ENCODE measurements at places on chromosomes 1 and 21.

GRCh38 chr1:193448682-193449461 lies 262.5 kb upstream of the B3GALT2 start:
- H3K4me3 ChIP-seq = no peak overlapping the region
- DNase-seq = no peak
- no peaks in the 10 kb centered on the region for H3K4me1 ChIP-seq
- H3K36me3 ChIP-seq = no peaks in the 10 kb centered on the region

- H3K4me3 ChIP-seq = no peak overlapping the region
- no peak for DNase-seq
- H3K4me1 ChIP-seq = no peaks in the 10 kb centered on the region
- H3K27me3 ChIP-seq = no peaks in the 10 kb centered on the region
Measured at GRCh38 chr21:39658066-39658465, 45.3 kb downstream of the B3GALT5 start.

DNA sequence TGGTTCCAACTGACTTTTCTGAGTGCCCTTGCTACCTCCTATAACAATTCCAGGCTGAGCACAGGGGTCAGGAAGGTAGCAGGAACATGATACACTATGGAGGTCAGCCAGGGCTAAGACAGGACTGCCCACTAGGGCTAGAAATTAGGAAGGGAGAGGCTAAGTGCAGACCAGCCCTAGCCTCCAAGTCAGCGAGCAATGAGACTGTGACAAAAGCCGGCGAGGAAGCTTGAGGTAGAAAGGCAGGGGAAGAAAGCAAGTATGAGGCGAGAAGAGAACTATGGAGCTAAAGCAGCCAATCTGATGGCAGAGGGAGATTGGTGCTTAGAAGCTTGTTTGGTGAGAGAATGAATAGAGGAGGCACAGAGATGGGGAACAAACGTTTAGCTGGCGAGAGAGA lies 4.7 kb downstream of the UROD start:
- peaks cover 3% of the 10 kb centered on the region for H3K36me3 ChIP-seq
- H3K27ac ChIP-seq = no peak overlapping the region
- no peaks in the 10 kb centered on the region for H3K27me3 ChIP-seq
- H3K4me1 ChIP-seq = peaks cover 3% of the 10 kb centered on the region
- DNase-seq = peak; percentile 13

- H3K27me3 ChIP-seq = no peaks in the 10 kb centered on the region
- no peak for DNase-seq
- H3K4me3 ChIP-seq = no peak overlapping the region
- H3K4me1 ChIP-seq = no peaks in the 10 kb centered on the region
- H3K27ac ChIP-seq = no peak overlapping the region
Measured at GRCh38 chr21:42141643-42142042, 70.5 kb downstream of the UMODL1 start.

- H3K27ac ChIP-seq = no peak overlapping the region
- H3K36me3 ChIP-seq = no peaks in the 10 kb centered on the region
- H3K4me3 ChIP-seq = no peak overlapping the region
- H3K4me1 ChIP-seq = no peaks in the 10 kb centered on the region
- no peak for DNase-seq
Measured at GRCh38 chr1:36894824-36895223, 139.5 kb downstream of the GRIK3 start.

GRCh38 chr21:42584296-42584641 lies 69.2 kb upstream of the PDE9A start:
- no peak overlapping the region for H3K27ac ChIP-seq
- no peaks in the 10 kb centered on the region for H3K27me3 ChIP-seq
- no peaks in the 10 kb centered on the region for H3K36me3 ChIP-seq
- DNase-seq = no peak

DNA sequence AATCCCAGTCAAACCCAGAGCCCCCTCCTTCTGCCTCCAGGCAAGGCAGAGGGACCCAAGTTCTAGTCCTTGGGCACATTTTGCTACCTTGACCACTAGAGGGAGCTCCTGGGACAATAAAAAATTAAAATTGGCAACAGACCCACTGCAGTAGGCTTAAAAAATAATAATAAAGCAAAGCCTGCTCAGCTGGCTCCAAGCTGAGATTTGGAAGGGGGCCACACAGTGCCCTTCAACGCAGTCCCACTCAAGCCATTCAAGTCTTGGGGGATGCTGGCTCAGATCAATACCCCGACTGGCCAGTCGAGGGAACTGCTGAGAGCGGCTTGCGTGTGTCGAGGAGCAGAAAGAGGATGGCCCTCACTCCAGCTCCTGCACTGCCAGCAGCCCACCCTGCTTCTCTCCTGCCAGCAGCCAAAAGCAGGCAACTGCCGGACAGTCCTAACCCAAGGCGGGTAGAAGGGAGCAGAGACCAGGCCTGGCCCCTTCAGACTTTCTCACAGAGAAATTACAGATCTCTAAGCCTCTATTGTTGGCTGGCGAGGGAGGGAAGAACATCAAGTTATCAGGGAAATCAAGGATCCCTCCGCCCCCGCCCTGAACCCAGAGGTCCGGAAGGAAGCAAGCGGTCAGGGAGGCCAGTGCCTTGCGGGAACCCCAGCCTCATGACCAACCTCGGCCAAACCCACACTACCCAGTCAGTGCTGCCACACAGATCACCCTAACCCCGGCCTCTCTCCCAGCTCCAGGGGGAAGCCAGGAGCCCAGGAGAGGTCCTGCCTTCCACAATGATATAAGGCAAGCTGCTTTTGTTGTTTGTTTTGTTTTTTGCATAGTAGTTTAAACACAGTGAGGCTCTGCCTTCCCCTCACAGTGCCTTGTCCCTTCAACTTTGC lies 4.9 kb upstream of the ALDH4A1 start:
- H3K36me3 ChIP-seq = no peaks in the 10 kb centered on the region
- H3K27ac ChIP-seq = no peak overlapping the region
- peak; percentile 68 for DNase-seq
- no peaks in the 10 kb centered on the region for H3K27me3 ChIP-seq

DNA sequence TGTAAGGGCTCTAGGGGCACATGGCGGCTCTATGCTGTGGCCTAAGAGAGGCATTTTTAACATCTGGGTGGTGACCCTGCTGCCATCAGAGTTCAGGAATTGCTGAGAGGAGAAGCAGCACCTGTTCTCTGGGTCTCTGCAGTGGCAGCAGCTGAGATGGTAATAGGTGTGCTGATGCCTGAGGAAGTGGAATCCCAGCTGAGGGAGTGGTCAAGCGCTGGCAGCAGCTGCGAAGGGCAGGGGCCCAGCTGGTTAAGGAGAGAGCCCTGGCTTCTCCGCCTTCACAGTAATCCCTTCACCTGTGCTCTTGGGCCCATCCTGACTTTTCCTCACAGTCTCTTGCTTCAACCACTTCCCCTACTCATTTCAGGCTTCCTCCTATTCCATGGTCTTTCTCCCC lies 39.8 kb downstream of the GJA5 start:
- no peak for DNase-seq
- no peak overlapping the region for H3K4me3 ChIP-seq
- H3K4me1 ChIP-seq = peaks cover 6% of the 10 kb centered on the region
- no peaks in the 10 kb centered on the region for H3K36me3 ChIP-seq
- no peak overlapping the region for H3K27ac ChIP-seq
- no peaks in the 10 kb centered on the region for H3K27me3 ChIP-seq

GRCh38 chr1:202014915-202015661 lies 4.7 kb downstream of the ELF3 start:
- no peaks in the 10 kb centered on the region for H3K36me3 ChIP-seq

- no peak overlapping the region for H3K27ac ChIP-seq
- no peaks in the 10 kb centered on the region for H3K36me3 ChIP-seq
- no peaks in the 10 kb centered on the region for H3K4me1 ChIP-seq
- H3K27me3 ChIP-seq = no peaks in the 10 kb centered on the region
- H3K4me3 ChIP-seq = no peak overlapping the region
Measured at GRCh38 chr1:168833362-168833761, 104.4 kb upstream of the DPT start.

- no peaks in the 10 kb centered on the region for H3K4me1 ChIP-seq
- no peaks in the 10 kb centered on the region for H3K36me3 ChIP-seq
- H3K27ac ChIP-seq = no peak overlapping the region
- H3K4me3 ChIP-seq = no peak overlapping the region
- no peaks in the 10 kb centered on the region for H3K27me3 ChIP-seq
Measured at GRCh38 chr21:42484966-42485365, 11.1 kb downstream of the RSPH1 start.

- H3K36me3 ChIP-seq = no peaks in the 10 kb centered on the region
- H3K4me3 ChIP-seq = no peak overlapping the region
- no peak for DNase-seq
- H3K27me3 ChIP-seq = no peaks in the 10 kb centered on the region
- H3K4me1 ChIP-seq = no peaks in the 10 kb centered on the region
- no peak overlapping the region for H3K27ac ChIP-seq
Measured at GRCh38 chr1:55172687-55173086, 42.5 kb downstream of the USP24 start.

- peaks cover 27% of the 10 kb centered on the region for H3K4me1 ChIP-seq
- no peak for DNase-seq
- no peak overlapping the region for H3K4me3 ChIP-seq
- H3K27me3 ChIP-seq = no peaks in the 10 kb centered on the region
- no peak overlapping the region for H3K27ac ChIP-seq
- peaks cover 2% of the 10 kb centered on the region for H3K36me3 ChIP-seq
Measured at GRCh38 chr1:36159614-36160387, 3.8 kb downstream of the MAP7D1 start.

- DNase-seq = no peak
- no peaks in the 10 kb centered on the region for H3K36me3 ChIP-seq
- no peak overlapping the region for H3K4me3 ChIP-seq
- H3K27ac ChIP-seq = no peak overlapping the region
Measured at GRCh38 chr21:14857529-14857928, 207.3 kb downstream of the NRIP1 start.

DNA sequence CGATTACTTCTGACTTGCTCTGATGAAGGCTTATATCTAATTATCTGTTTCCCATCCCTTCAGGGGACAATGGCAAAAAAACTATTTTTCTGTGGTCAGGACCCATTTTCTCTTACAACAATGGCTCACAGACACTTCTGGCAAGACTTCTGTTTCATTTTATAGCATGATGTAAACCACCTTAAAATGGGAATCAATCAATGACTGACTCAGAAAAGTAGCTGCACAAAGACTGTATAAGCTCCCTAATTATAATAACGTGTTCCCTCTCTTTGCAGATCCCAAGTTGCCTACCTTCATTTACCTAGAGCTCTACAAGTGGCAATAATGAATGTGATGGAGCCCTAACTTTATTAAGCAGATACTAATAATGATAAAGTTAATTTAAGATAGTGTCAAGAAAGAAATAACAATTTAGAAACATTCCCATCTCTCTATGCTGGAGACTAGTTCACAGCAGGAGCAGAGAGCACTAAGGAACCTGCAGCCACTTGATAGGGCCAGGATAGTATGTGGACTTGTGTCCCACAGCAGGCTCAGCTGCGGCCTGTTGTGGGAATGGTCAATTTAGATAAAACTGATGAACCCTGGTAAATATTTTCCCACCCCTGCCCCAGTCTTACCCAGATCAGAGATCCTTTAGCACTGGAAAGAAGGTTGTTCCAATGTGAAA lies 538 bp downstream of the GBP2 start:
- no peaks in the 10 kb centered on the region for H3K4me1 ChIP-seq
- peak; percentile 7 for DNase-seq
- H3K27me3 ChIP-seq = no peaks in the 10 kb centered on the region
- no peak overlapping the region for H3K27ac ChIP-seq
- H3K36me3 ChIP-seq = no peaks in the 10 kb centered on the region

DNA sequence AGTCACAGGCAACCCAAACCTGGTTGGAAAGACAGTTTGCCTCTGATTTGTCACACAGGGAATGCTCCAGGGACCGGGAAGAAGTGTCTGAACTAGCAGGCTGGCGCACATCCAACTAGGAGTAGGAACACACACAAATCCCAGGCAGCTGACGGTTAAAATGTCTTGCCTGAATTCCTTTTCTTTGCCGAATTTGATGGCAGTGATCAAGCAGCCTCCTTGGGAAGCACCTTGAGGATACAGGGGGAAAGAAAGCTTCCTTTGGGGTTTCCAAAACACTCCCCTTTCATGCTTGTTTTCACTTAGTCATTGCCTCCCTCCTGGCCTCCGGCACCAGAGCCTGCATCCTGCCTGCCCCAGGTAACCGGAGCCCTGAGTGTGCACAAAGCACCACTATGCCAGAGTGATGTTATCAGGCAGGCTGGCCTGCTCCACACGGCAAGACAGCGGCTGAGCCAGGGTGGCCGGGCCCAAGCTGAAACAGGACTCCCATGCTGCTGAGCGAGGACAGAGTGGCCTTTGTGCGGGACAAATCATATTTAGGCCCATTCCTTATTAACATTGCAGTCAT lies 193.8 kb downstream of the LMX1A start:
- no peak overlapping the region for H3K27ac ChIP-seq
- DNase-seq = peak; percentile 75
- H3K36me3 ChIP-seq = no peaks in the 10 kb centered on the region
- no peaks in the 10 kb centered on the region for H3K27me3 ChIP-seq

DNA sequence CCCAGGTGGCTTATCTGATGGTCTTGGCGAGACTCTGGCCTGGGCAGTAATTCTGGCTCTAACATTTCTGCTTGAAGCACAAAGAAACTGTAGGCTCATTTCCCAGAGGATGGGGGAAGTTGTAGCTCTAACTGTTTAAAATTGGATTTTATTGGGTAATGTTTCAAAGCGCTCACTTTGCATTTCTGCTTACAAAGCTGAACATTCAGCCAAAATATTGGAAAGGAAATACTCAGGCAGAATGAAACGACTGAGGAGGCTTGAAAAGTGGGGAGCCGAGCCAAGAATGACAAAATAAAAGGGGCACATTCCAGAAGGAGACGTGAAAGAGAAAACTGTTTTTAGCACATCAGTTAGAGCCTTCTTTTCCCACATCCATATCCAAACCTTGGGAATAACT lies 202.6 kb downstream of the GRIK1 start:
- H3K4me1 ChIP-seq = no peaks in the 10 kb centered on the region
- no peak overlapping the region for H3K4me3 ChIP-seq
- no peak for DNase-seq
- H3K27ac ChIP-seq = no peak overlapping the region

DNA sequence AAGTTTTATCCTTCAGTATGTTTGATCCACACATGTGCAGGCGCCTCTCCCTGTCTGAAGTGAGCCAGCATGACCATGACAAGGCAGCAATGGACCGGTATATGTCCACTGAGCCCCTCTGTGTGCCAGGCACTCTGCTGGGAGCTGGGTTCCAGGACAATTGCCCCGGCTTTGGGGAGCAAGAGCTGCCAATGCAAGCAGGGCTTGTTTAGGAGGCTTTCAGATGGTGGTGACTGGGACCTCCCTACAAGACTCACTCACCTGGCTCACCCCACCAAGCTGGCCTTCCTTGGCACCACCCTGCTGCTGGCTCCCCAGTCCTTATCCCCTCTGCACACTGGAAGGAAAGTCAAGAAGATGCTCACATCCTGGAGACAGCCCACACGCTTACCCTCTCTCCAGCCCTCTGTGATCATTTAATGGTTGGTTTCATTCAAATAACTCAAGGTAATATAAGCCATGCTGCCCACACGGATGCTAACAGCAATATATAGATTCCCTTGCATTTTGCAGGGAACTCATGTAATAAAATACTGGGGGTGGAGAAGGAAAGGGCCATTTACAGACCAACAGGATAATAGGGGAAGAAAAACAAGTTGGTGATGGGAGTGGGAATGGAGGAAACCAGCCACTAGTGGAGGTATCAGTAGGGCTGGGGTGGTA lies 23.6 kb downstream of the KCND3 start:
- H3K4me1 ChIP-seq = no peaks in the 10 kb centered on the region
- no peak overlapping the region for H3K4me3 ChIP-seq
- H3K36me3 ChIP-seq = no peaks in the 10 kb centered on the region
- H3K27me3 ChIP-seq = no peaks in the 10 kb centered on the region
- DNase-seq = no peak

- no peak for DNase-seq
- H3K27me3 ChIP-seq = no peaks in the 10 kb centered on the region
- no peaks in the 10 kb centered on the region for H3K4me1 ChIP-seq
- no peaks in the 10 kb centered on the region for H3K36me3 ChIP-seq
- H3K4me3 ChIP-seq = no peak overlapping the region
- H3K27ac ChIP-seq = no peak overlapping the region
Measured at GRCh38 chr1:242784084-242784483, 259.6 kb upstream of the PLD5 start.

Measured in mesendoderm (in vitro differentiated cells).